Thymus (tissue), 14 donors: ENCODE measurements at places on chromosomes 11 and 22.
A peak's percentile ranks its signal among the peaks of the same experiment; 100 is the strongest.

GRCh38 chr11:8230178-8230859 is 33.4 kb downstream of the LMO1 start:
- DNase-seq: no peak

GRCh38 chr11:93054279-93054678 is 84.8 kb downstream of the MTNR1B start:
- no peak for DNase-seq

DNA sequence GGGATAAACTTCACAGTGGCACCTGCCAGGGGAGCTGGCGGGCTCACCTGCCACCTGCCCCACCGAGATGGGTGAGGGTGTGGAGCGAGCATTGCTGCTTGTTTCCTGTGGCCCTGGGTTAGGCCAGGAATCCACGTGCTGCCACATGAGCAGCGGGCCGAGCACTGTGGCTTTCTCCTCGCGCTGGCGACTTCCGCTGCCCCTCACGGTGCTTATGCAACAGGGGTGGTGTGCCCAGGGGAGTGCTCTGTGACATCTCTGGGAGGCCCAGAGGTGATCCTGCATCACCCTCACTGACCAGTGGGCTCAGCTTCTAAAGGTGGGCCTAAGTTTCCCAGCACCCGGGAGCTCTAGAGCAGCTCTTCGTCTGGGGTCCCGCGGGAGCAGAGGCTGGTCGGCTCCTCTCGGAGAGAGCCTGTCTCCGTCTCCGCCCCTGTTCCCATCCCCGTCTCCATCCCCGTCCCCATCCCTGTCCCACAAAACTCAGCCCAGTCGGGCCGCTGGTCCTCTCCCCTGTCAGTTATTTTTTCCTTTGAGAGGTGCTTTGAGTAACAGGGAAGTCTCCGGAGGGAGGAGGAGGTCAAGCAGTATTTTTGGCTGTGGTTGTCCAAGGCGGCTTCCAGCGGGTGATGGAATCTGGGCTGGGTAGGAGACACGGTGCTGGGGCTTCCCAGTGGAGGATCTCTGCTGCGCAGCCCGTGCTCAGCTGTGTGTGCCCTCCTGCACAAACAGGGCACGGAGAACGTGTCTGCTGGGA is 42.5 kb downstream of the AP2A2 start:
- DNase-seq: no peak

- no peak for DNase-seq
These were observed 281.9 kb upstream of the ISX start for GRCh38 chr22:34784056-34784455.

DNA sequence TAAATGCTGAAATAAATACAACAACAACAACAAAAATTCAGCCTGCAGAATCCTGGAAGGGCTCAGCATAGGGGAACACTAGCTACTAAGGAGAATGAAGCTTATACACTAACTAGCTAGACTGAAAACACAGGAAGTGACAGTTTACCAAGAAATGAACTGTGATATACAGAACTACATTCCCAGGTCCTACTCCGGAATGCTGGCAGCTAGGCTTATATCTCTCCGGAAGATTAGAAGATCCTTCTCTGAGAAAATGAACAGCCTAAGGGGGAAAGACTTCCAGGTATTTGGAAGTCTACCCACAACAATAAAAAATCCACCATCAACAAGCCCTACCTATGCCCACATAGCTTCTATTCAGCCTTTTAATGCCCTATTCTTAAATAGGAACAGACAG is 31.0 kb downstream of the CCDC34 start:
- DNase-seq: no peak

GRCh38 chr11:66345316-66345649 is 379 bp upstream of the BRMS1 start:
- DNase-seq: no peak

GRCh38 chr22:32882360-32882755 is 80.9 kb downstream of the TIMP3 start:
- DNase-seq: no peak

DNA sequence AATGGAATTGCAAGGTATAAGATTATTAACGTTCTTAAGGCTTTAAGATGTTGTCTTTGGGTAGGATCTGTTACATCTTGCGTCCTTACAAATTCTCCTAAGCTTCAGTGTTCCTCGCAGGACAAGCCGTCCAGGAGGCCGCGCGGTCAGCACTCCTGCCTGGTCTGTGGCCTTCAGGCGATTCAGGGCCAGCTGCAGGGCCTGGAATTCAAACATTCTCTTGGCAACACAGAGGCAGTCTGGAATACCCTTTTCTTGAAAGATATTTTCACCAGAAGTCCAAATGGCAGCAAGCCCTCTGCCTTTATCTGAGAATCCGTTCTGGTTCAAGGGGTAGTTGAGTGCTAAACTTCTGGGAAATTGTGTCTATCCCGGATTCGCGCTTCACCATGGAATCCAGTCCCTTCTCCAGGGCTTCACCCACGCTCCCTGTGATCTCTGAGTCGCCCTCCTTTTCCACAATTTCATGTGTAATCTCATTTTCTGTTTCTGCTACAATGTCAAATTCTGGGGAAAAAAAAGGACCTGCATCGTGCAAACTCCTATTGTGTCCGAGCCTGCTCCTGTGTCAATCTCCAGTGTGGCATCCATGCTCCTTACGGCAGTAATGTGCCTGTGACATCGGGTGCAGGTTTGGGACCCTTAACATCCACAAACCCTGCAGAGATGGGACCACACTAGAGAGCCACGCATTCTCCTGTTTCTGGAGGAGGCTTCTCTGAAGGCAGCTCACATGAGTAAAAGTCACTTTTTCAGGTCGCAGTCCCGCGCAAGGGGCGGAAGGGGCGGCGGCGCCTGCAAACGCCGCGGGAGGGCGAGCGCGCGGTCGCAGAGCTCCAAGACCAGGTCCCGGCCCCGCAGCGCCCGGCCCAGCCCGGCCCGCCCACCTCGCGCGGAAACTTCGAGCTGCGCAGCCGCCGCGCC is 25.4 kb upstream of the SORL1 start:
- DNase-seq: peak; percentile 36

DNA sequence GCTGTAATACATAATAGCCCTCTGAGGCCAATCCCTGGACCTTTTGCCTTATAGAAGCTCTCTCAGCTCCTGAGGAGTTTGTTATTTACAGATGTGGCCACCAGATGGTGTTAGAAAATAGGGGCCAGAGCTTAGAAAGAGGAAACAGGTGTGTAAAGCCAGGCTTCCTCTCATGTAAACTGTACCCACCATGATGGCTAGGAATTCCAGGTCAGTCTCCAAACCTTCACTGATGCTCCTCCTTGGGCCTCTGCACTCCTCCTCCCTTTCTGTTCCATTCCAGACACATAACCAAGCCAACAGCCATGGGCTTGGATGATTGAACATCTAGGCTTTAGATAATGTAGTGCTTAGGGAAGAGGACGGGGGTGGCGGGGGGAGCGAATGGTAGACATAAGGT is 39.7 kb downstream of the USP35 start:
- DNase-seq: peak; percentile 70

GRCh38 chr11:105612771-105613170 is 2.9 kb downstream of the GRIA4 start:
- no peak for DNase-seq

GRCh38 chr11:44879432-44879831 is 71.3 kb downstream of the TP53I11 start:
- no peak for DNase-seq

GRCh38 chr11:115623021-115623451 is 118.8 kb upstream of the CADM1 start:
- DNase-seq: no peak

- DNase-seq: no peak
These were observed 9.4 kb downstream of the VSTM5 start for GRCh38 chr11:93840981-93841380.

- DNase-seq: no peak
These were observed 118.2 kb downstream of the ABTB2 start for GRCh38 chr11:34239465-34240149.

- DNase-seq: no peak
These were observed 3.6 kb downstream of the CLCF1 start for GRCh38 chr11:67369801-67370284.

DNA sequence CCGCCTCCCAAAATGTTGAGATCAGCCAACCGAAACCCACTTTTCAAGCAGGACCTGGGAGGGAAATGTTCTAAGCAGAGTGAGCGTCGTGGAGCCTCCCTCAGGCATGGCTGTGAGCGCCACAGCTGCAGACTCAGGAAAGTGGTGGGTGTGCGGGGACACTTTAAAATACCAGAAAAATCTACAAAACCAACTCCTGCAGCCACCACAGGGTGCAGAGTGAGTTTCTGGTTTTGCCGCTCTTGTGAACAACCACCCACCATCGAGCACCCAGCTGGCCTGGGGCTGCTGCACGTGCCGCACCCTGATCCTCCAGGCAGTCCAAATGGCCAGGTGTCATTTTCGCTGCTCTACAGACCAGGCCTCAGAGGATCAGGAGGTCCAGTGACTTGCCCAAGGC is 46.9 kb downstream of the CELSR1 start:
- no peak for DNase-seq

DNA sequence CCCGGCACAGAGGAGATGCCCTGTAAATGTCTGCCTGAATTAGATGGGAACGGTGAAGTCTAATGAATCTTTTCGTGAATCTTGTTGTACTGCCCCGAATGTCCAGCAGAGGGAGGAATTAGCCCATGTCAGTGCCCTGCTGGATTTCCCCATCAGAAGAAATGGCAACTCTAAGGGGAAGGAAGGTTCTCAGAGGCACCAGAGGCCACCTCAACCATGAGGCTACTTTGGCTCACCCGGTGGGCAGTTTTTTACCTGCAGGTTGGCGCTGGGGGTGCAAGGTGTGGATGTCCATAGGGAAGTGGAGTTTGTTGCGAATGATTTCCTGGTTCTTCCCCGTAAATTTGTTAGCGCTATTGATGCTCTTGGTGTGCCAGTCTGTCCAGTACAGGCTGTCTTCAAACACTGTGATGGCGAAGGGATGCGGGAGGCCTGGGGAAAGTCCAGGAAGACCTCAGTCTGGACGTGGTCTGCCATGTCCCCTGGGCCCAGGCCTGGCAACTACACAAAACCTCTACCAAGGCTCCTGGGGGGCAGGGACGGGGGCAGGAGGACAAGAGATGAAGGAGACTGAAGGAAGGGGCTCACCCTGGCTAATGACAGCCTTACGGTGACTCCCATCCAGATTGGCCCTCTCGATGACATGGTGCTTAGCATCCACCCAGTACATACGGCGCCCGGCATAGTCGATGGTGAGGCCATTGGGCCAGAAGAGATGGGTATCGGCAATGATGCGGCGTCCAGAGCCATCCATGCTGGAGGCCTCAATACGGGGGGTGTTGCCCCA is 28.5 kb downstream of the LRP4 start:
- DNase-seq: peak; percentile 83

DNA sequence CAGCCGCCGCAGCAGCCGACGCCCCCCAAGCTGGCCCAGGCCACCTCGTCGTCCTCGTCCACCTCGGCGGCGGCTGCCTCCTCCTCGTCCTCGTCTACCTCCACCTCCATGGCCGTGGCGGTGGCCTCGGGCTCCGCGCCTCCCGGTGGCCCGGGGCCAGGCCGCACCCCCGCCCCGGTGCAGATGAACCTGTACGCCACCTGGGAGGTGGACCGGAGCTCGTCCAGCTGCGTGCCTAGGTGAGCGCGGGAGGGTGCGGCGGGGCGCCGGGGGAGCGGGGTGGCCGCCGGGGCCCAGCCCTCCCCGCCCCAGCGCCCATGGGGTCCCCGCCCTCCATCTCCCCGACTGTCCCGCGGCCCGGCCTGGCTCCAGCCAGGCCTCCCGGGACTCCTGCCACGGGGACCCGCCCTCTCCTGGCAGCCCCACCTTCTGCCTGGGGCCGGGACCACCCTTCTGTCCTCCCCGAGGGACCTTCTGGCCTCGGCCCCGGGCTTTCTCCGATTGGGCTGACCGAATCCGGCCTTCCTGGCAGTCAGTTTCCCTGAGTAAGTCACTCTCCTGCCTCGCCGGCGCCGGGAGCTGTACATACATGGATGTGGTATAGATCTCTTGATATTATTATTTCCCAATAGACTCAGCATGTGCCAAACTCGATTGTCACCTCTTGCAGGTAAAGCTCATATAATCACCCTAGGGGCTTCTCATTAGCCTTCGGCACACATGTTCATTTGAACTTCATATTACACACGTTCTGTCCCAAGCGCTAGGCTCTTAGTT is 720 bp downstream of the PACS1 start:
- no peak for DNase-seq

GRCh38 chr11:121563003-121563402 is 110.2 kb upstream of the SORL1-AS1 start:
- no peak for DNase-seq

- no peak for DNase-seq
These were observed 11.5 kb downstream of the APOL2 start for GRCh38 chr22:36227806-36228205.

GRCh38 chr22:20130319-20130718 is 1.3 kb upstream of the ZDHHC8 start:
- no peak for DNase-seq

DNA sequence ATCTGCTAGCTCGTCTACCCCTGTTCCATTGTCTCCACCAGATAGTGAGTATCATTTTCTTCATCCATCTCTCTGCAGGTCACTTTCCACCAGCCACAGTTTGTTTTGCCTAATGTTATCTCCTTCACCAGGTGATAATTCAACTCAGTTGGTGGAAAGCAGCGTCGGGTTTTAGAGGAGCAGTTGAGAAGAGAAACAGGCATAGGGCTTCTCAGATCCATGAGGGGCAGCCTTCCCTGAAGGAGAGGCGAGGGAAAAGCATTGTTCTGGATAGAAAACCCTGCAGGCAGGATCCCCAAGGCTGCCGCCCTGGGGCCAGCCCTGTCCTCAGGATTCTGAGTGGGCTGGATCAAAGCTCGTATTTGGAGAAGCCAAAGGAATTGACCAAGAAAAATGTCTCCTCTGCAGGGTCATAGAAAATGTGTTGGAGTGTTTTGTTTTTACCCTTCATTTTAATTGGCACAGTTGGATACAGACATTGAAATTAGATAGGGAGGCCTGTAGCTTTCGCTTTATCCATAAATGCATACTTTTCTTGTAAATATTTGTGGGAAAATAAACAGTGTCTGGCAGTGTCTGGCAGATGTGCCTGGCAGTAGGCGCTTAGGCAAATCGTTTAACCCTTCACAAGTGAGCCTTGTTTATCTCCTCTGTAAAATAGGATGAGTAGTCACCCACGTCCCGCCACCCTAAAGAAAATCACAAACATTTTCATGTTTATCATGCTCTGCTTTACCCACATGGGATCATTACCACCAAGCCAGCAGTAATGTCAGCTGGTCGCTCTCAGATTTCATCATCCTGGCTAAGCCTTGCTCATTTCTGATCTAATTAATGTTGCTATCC is 73.4 kb upstream of the TTC12 start:
- no peak for DNase-seq

- DNase-seq: peak; percentile 59
These were observed 82.3 kb upstream of the PHOX2A start for GRCh38 chr11:72326151-72326848.

DNA sequence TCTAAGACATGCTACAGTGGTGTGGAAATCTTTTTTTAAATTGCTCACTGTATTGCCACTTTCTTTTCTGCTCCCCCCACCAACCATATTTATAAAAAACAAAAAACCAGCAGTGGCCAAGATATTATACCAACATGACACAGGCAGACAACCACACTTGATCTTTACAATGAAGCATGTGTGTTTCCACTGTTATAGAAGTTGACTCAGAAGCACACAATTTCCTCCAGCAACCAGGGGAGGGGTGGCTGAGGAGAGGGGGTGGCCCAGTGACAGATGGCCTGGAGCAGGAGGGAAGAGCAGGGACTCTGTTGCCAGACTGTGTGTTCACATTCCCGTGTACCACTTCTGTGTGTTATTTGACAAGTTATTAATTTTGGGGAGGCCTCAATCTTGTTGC is 14.8 kb downstream of the CD59 start:
- no peak for DNase-seq

GRCh38 chr22:46735747-46736608 is 2.1 kb downstream of the CERK start:
- no peak for DNase-seq
